MM.1S (cell line): ENCODE measurements at places on chromosomes 6 and 20.
A peak's percentile ranks its signal among the peaks of the same experiment; 100 is the strongest.

DNA sequence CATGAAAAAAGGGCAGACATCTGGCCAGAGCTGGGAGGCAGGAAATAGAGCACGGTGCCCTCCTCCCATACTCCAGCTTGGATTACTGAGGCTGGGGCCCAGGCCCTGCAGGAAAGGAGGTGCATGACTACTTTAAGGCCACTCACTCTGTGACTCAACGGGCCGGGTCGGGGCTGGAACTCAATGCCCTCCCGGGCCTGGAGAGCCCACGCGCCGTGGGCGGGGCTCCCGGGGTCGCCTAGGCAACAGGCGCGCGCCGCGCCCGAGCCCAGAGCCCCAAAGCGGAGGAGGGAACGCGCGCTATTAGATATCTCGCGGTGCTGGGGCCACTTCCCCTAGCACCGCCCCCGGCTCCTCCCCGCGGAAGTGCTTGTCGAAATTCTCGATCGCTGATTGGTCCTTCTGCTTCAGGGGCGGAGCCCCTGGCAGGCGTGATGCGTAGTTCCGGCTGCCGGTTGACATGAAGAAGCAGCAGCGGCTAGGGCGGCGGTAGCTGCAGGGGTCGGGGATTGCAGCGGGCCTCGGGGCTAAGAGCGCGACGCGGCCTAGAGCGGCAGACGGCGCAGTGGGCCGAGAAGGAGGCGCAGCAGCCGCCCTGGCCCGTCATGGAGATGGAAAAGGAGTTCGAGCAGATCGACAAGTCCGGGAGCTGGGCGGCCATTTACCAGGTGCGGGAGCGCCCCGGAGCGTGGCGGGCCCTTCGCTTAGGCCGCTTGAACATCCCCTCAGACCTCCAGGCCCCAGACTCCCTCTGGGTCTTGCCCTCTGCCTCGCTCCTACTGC lies at the start of gene PTPN1:
Gene PTPN1 (plus strand): TSS at position 461 of the 783 bp plus-strand sequence. CDS start 145 bp downstream, at position 606.
- no peaks in the 10 kb centered on the region for H3K36me3 ChIP-seq
- peaks cover 26% of the 10 kb centered on the region for H3K4me1 ChIP-seq
- peak within 1 kb of the TSS; percentile 94 for H3K4me3 ChIP-seq
- peak within 1 kb of the TSS; percentile 52; the same call in 1 of the 2 replicates for H3K27ac ChIP-seq
- H3K27me3 ChIP-seq: no peaks in the 10 kb centered on the region
- peak; percentile 98 for DNase-seq

DNA sequence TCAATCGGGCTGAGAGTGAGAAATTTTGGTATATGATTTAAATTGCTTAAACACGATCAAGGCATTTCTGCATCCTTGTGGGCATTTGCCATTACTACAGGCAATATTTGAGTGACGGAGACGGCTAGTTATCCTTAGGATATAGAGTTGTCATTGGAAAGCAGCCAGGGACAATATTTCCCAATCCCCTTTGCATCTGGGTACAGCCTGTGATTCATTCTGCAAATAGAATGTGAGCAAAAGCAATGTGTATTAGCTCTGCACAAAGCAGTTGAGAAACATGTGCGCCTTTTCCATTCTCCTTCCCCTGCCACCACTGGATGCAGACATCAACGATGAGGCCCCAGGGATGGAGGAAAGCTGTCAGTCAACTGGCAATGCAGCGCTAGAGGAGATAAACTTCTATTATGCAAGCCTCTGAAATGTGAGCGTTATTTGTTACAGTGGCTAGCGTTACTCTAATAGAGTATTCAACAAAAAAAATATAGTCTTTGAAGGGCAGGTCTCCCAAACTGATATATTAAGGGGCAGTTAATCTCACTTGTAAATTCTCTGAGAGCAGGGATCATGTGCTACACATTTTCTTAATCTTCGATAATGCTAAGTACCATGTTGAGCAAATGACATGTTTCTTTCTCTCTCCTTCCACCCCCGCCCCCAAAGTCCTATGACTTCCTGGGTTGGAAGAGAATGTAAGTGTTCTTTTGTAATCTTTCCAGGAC lies 37.1 kb upstream of the NCOA3 start:
- no peak for DNase-seq
- peaks cover 15% of the 10 kb centered on the region for H3K4me1 ChIP-seq
- H3K36me3 ChIP-seq: no peaks in the 10 kb centered on the region
- no peak overlapping the region for H3K27ac ChIP-seq
- H3K4me3 ChIP-seq: no peak overlapping the region
- H3K27me3 ChIP-seq: no peaks in the 10 kb centered on the region

- peaks cover 5% of the 10 kb centered on the region; the same call in 1 of the 2 replicates for H3K4me1 ChIP-seq
- no peak overlapping the region for H3K27ac ChIP-seq
- H3K4me3 ChIP-seq: no peak overlapping the region
- H3K27me3 ChIP-seq: no peaks in the 10 kb centered on the region
- no peaks in the 10 kb centered on the region for H3K36me3 ChIP-seq
These were observed 63.8 kb downstream of the UBR2 start for GRCh38 chr6:42627674-42628073.

- peak overlapping the region; percentile 91 for H3K4me3 ChIP-seq
- peaks cover 55% of the 10 kb centered on the region for H3K36me3 ChIP-seq
These were observed 5.6 kb downstream of the BRD2 start for GRCh38 chr6:32974016-32974333.

- no peak overlapping the region for H3K27ac ChIP-seq
- DNase-seq: no peak
- H3K27me3 ChIP-seq: no peaks in the 10 kb centered on the region
- H3K4me1 ChIP-seq: no peaks in the 10 kb centered on the region
These were observed 23.5 kb upstream of the NUP153 start for GRCh38 chr6:17730078-17730704.
